Psoas muscle (tissue), 8 donors: ENCODE measurements at places on chromosomes 2 and 18. TPM values are rescaled to one million over a fixed set of nuclear protein-coding genes. Genes with fewer than 3 reads are reported as not detected.

Gene TRABD2A
- 0.32 TPM for total RNA-seq

DNA sequence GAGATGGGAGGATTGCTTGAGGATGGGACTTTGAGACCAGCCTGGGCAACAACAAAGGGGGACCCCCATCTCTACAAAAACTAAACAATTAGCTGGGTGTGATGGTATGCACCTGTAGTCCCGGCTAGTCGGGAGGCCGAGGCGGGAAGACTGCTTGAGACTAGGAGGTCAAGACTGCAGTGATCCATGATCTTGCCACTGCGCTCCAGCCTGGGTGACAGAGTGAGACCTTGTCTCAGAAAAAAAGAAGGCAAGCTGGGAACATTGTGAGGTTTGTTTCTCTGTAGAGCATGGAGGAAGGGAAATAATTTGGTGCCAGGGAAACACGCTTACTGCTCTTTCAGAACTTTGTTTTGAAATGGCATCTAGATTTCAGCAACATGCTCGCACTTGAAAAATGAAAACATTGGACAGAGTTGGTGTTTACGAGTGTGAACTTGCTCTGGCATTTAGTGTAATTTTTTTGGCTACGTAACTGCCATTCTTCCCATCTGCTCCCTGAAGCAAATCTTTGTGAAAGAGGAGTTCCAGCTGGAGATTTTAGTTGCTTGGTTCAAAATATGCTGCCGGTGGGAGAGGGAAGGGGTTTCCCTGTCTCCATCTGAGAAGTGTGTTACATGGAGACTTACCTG is 125.6 kb upstream of the DLX2 start:
- no peaks in the 10 kb centered on the region for H3K4me1 ChIP-seq
- no peaks in the 10 kb centered on the region for H3K36me3 ChIP-seq
- no peaks in the 10 kb centered on the region for H3K27me3 ChIP-seq
- no peak overlapping the region for H3K4me3 ChIP-seq

DNA sequence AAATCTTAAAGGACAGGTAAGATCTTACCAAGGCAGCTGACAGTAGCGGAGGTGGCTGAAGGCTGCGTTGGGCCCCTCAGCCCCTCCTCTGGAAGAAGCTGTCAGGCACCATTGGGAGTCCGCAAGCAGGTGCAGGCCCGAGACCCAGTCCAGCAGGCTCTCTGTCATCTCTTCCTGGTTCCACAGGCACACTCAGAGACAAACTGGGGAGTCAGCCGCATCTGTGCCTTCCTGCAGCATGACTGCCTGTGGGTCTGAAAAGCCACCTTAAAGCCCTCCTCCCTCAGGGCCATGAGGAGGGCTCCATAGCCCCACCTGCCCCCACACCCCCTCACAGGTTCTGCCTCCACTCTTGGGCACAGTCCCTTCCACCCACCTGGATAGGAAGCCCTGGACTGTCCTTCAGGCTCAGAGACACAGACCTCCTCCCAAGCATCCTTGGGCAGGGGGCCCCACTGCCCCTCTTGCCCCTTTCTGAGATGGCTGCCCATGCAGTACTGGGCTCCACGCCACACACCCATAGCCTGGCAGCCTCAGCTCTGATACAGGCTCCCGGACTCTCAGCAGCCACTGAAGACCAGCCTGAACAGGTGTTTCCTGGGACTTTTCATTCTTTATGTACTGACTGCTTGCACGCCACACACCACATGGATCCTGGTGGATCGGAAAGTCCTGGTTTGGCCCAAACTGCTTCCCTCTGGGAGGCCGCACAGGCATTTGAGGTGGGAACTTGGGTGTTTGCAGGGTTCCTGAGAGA is 239.8 kb downstream of the SEPTIN10 start:
- H3K4me3 ChIP-seq = no peak overlapping the region
- no peak for DNase-seq
- H3K4me1 ChIP-seq = peaks cover 21% of the 10 kb centered on the region

Gene C2orf80
- not detected for total RNA-seq

DNA sequence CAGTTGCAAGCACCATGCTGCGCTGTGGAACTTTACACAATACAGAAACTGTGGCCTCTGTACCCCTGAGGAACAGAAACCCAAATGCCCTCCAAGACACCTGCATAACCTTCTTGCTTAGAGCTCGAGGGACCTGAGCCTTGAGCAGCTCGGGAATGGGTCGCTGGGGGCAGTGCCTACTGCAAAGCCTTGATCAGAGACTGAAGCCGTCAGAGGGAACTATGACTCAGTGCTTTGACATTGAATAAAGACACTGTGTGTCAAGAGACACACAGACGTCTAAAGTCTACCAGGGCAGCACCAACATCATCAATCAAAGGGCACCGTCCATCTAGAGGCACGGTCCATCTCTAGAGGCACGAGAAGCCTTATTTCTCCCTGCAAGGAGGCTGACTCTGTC is 30.6 kb downstream of the GPR45 start:
- H3K27ac ChIP-seq = no peak overlapping the region
- DNase-seq = no peak
- H3K36me3 ChIP-seq = peaks cover 100% of the 10 kb centered on the region
- H3K4me1 ChIP-seq = no peaks in the 10 kb centered on the region
